T-helper 22 cell (primary cell): ENCODE measurements at places on chromosomes 4 and X.

DNA sequence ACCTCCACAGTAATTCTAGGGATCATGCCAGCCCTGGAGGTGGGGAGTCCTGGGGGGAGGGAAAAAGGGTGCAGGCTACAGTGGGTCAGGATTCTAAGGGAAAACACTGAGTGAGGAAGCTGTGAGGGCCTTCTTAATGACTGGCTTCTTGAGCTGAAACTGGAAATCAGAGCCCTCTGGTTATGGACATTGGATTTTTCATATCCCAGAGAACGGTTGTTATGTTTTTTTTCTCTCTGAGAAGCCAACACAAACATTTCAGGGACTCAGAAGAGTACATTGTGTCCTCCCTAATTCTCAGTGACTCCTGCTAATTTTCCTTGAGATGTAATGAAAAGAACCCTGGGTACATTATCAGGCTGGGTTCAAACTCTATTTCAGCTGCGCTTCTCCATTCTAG is 162.4 kb upstream of the PRDX4 start:
- DNase-seq: no peak

GRCh38 chrX:80267790-80268189 is 152.5 kb upstream of the TENT5D start:
- DNase-seq: no peak

GRCh38 chr4:17912011-17912410 is 101.2 kb downstream of the NCAPG start:
- DNase-seq: no peak

- DNase-seq: no peak
Observed at GRCh38 chr4:13261486-13262257, 222.5 kb downstream of the RAB28 start.

GRCh38 chr4:155705664-155706063 is 39.0 kb downstream of the GUCY1A1 start:
- DNase-seq: no peak

- no peak for DNase-seq
Observed at GRCh38 chrX:18701621-18702361, 5.7 kb upstream of the PPEF1 start.

GRCh38 chrX:120468825-120469525 is at the start of gene LAMP2:
TSS of gene LAMP2 (minus strand) at chrX:120469296. CDS start at chrX:120469169, 127 bp downstream.
- peak; percentile 65 for DNase-seq

DNA sequence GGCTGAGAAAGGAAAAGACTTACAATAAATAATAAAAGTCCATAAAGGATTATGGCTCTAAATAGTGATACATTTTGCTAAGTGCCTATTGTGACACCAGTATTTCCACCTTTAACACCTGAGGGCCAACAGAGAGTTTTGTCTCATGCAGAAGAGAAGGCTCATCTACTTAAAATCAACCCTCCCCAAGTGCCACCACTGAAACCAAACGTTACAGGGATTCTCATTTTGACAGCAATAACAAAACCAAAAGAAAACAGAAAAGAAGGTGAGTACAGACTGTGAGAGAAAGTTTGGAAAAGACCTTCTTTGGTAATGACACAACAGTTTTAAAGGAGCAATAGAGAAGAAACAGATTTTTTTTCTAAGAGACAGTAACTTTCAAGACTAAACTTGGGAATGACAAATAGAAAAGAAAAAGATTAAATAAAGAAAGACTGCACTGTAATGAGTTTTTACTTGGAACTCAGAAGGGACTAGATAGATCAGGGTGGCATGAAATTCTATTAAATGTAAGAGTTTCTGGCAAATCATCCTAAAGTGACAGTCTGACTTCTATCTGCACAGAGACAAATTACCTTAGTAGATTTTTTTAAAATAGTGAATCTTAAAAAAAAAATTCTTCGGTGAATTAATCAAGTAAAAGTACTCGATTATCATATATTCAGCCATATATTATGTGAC is 109.7 kb downstream of the ZNF827 start:
- DNase-seq: no peak

DNA sequence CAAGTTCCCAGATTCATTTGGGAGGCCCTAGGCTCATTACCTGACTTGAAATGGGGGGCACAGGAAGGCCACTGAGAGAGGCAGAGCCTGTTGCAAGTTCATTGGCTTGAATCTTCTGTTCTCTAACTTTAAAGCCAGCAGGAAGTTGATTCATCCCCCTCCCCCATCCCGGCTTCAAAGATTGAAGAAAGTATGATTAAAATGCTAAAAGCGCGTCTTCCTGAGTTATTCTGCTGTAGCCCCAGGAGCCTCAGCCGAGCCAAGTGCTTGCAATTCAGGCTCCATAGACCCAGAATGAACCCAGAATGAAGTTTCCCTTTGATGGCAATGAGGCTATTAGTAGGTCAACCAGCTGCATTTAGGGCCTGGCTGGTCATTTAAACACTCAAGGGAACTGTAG is 14.7 kb downstream of the CHST7 start:
- DNase-seq: peak; percentile 21

DNA sequence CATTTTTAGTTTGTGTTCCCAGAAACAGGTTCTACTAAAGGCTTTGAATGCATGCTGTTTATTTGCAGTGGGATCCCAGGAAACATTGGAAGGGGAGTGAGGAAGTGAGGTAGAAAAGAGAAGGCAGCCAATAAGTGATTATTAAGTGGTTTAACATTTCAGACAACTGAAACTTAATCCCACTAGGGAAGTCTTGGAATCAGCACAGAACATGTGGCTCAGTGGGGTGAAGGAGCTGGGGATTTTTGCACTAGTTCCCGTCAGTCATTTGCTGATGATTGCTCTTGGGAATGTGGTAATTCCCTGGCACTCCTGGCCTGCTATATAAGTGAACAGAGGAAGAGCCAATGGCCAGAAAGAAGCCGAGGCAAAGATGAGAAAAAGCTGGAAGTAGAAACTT is 1053.0 kb upstream of the IGFBP7 start:
- no peak for DNase-seq
